ENCODE measurements at places on chromosomes 2 and 18.
A peak's percentile ranks its signal among the peaks of the same experiment; 100 is the strongest.

DNA sequence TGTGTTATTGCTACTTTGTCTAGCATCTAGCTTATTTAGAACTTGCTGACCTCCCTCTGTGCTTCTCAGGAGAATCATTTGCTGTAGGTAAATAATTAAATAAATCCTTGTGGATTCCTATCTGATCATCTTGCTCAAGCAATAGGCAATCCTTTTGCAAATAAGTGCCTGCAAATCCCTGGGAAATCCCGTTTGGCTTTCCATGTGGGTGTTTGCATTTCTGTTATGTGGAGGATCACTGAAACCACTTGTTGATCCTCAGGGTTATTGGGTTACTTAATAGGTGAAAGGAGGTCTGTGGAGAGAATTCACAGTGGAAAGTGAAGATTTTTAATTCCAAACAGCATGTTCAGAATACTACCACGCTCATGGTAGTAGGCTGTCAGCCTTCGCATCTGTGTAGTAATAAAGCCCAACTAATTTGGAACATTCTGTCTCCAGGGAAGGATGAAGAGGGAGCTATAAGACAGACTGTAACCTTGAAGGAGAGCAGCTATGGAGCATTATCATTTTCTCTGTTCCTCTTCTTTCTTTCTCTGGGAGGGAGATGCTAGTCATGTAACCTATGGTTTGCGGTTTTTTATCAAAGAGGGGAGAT is 72.5 kb downstream of the GULP1 start:
- no peak for DNase-seq

DNA sequence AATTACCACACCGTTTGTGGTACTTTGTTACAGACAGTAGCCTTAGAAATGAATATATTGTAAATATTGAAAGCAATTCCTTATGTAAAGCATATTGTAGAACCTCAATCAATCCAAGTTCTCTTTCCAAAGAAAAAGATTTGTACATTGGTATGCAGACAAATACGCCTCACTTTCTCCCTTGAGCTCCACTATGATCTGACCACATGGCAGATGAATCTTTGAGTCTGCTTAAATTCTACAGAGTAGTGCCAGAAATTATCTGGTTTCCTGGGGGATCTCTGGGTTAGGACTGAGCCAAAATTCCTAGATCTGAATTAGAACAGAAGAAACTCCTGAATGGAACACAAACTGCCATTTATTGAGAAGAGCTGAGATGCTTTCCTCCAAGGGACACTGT is 99.0 kb downstream of the CPO start:
- no peak for DNase-seq

DNA sequence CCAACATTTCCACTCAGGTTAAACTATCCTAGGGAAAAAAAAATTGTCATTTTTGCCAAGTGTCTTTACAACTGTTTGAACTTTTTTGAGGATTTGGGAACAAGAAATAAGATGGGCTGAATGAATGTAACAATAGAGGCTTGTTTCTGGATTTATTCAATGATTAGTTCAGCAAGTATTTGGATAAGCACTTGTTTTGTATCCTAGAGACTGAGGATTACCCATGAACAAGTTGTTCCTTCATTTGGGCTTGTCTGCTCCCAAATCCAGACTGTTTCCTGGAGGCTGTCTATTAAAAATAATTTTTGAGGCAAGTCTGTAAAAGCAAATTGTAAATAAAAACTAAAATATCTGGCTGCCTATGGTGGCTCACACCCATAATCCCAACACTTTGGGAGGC is 62.0 kb upstream of the CSRNP3 start:
- DNase-seq = no peak

DNA sequence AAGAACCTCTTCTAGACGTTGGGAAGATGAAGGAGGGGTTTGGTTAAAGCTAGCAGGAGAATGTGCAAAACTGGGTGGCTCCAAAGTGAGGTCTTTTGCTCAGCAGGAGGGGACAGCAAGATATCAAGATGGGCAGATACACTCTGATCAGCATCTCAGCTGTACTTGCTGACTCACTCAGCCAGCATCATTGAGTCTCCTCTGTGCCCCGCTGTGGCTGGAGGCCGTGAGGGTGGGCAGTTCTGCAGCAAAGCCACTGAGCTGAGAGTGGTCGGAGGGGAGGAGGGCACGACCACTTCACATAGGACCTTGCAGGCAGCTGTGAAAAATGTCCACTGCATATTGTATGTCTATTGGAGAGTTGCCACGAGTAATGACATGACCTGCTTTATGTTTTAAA is 152.0 kb downstream of the CAPN13 start:
- no peak for DNase-seq

- no peak for DNase-seq
Observed at GRCh38 chr2:5449867-5450266, 242.3 kb upstream of the SOX11 start.

- DNase-seq = peak; percentile 85
Observed at GRCh38 chr2:214410918-214411554, at the start of gene VWC2L. Gene VWC2L (plus strand): TSS chr2:214411054. CDS start chr2:214414194, 3,140 bp downstream.

GRCh38 chr2:143803936-143804335 is 674.7 kb downstream of the ARHGAP15 start:
- DNase-seq = no peak

DNA sequence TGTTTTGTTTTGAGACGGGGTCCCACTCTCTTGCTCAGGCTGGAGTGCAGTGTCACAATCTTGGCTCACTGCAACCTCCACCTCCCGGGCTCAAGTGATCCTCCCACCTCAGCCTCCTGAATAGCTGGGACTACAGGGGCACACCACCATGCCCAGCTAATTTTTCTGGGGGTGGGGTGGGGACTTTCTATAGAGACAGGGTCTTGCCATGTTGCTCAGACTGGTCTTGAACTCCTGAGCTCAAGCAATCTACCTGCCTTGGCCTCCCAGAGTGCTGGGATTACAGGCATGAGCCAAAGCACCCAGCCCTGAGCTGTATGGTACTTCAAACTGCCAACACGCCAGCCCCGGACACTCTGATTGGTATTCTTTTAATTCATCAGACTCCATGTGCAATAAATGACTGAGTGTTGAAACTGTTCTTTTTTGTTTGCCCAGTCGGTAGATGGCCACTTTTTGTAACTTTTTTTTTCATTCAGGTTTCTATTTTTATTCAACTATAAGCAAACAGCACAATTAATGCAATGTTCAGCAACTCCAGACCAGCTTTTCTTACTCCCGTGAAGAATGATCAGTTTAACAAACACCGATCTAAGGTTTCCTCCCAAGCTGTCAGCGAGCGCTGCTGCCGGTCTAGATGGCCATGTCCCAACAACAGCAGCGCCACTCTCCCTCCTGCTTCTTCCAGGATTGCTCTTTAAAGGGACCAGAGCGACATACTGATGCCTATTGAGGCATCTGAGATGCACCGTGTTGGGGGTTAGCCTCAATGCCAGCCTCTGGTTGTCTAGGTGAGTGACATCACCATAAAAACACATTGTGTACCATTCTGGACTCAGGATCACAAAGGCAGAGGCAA is 12.5 kb upstream of the TGOLN2 start:
- no peak for DNase-seq

- no peak for DNase-seq
Observed at GRCh38 chr2:57372237-57372984, 674.2 kb upstream of the VRK2 start.

- DNase-seq = peak; percentile 79
Observed at GRCh38 chr2:54428108-54428831, 27.9 kb upstream of the SPTBN1 start.

GRCh38 chr2:145412155-145412554 is 892.2 kb upstream of the ZEB2 start:
- DNase-seq = no peak

GRCh38 chr2:240462073-240462706 is 26.7 kb downstream of the GPC1 start:
- peak; percentile 16 for DNase-seq

DNA sequence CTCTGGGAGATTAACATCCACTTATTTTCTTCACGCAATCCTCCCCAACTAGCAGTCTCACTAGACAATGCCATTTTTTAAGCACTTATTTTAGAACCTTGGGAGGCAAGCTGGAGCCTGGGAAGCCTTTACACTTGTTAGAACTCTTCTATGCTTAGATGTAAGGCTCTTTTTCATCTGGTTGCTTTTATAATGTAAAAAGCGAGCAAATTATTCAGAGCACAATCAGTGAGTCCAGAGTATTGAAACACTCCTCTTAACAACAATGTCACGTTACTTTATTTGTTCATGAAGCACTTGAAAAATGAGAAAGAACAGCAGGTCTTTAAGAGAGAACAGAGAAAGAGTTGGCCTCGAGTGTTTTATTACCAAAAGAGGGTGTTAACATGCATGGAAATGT is 84.1 kb upstream of the SLC8A1 start:
- DNase-seq = no peak

DNA sequence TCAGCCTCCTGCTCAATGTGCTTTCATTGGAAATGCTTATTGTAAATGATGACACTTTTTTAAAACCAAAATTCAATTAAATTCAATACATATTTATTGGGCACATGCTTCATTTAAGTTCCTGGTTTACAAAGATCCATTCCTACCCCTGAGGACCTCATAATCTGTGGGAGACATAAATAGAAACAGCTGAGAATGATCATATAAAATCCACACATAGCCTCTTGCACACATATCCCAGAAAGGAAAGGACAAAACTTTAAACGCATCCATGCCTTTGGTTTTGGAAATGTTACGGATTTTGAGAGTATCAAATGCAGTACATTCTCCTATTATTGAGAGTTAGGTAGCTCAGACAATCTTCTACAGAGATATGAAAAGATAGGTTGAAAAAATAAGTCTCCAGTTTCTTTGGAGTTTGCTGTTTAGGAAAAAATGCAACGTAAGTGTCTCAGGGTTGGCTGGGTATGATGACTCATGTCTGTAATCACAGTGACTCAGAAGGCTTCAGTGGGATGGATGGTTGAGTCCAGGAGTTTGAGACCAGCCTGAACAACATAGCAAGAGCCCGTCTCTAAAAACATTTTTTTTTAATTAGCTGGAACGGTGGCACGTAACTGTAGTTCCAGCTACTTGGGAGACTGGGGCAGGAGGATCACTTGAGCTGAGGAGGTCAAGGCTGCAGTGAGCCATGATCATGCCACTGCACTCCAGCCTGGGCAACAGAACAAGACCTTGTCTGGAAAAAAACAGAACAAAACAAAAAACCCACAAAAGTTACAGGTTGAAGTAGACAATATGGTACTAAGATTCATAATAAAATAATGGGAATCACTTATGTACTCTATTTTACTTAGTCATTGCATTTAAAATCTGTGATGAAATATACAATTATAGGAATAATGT is 3.9 kb upstream of the PRELID3A start:
- no peak for DNase-seq

GRCh38 chr2:128794285-128794684 is 475.6 kb upstream of the HS6ST1 start:
- no peak for DNase-seq

- DNase-seq = no peak
Observed at GRCh38 chr2:166419616-166419934, 43.8 kb upstream of the SCN9A start.

GRCh38 chr2:192267484-192267883 is 72.8 kb upstream of the TMEFF2 start:
- no peak for DNase-seq

DNA sequence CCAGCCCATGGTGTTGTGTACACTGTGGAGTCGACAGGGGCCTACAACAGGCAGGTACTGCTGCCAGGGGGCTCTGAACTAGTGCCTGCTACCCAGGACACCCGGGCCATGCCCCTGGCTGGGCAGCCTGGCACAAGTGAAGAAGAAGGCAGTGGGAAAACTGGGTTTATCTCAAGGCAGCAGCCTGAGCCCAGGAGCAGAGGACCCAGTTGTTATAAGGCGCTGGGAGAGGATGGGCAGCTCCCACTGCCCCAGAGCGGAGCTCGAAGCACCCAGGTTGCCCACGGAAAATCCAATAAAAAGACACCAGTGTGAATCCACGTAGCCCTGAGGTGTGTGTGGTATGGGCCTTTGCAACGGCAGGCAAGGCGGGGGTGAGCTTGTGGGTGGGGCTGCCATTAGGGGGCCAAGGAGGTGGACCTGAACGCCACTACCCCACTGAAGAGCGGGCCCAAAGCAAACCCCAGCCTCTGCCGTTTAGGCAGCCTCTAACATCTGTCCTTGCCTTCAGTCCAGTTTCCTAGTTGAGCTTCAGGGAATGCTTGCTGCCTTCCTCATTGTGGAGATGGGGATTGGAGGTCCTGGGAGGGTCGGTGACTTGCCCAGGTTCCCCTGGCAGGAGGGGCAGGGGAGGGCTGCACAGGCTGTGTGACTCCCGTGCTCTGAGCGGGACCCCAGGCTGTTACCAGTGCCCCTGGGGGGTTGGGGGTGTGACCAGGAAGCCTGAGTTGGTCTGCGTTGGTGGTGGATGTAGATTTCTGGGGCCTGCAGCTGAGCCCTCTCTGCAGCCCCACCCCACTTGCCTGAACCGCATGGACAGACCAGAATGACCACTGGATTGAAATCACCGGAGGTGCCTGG is 16.0 kb downstream of the ARID5A start:
- DNase-seq = no peak

DNA sequence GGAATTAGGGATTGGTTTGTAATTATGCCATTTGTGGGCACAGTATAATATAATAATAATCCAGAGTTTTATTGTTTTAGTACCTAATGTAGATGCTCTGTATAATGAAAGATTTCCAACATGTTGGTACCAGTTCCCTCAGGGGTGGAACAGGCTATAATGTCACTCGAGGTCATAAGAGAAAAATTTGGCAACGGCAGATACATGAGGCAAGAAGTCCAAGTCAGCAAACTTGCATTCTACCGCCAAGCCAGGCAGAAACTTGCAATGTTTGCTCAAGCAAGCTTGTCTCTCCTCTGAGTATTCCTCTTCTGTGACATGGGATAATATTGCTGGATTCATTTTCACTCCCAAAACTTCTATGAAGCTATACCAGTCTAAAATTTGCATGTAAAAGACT is 520.0 kb upstream of the SALL3 start:
- DNase-seq = no peak

DNA sequence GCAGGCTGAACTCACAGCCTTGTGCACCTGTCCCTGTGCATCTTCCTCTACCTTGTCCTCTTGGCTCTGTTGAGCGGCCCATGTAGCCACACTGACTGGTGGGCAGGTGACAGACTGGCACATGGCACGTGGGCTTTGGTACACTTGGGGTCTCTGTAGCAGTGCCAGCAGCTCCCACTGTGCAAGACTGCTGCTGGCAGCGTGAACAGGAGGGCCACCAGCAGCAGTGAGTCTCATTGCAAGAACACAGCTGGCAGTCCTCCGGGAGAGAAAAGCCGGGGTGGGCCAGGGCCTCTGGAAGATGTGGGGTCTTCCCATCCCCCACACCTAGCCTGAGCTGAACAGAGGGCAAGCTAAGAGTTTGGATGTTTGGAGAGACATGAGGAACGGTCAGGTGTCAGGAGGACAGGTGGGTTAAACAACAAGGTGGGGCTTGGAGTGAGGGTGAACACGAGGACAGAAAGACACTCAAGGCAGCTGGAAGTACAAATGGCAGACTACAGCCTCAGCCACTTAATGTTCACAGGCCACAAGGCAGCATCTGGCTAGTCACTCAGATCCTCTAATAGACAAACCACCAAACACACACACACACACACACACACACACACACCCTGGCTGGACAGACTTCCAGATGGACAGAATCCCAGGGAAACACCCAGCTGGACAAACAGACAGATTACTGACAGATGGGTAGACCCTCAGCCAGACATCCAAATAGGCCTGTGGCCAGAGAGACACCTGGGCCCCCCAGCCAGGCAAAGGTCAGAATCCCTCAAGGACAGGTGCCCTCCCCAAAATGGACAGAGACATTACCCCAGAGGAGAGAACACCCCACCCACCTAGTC is 2.3 kb upstream of the PTPN18 start:
- DNase-seq = no peak

- peak; percentile 61 for DNase-seq
Observed at GRCh38 chr18:5057386-5058348, 139.4 kb downstream of the AKAIN1 start.

GRCh38 chr2:60368456-60368855 is 185.0 kb downstream of the BCL11A start:
- no peak for DNase-seq
